ENCODE measurements at places on chromosomes 13 and 19.

DNA sequence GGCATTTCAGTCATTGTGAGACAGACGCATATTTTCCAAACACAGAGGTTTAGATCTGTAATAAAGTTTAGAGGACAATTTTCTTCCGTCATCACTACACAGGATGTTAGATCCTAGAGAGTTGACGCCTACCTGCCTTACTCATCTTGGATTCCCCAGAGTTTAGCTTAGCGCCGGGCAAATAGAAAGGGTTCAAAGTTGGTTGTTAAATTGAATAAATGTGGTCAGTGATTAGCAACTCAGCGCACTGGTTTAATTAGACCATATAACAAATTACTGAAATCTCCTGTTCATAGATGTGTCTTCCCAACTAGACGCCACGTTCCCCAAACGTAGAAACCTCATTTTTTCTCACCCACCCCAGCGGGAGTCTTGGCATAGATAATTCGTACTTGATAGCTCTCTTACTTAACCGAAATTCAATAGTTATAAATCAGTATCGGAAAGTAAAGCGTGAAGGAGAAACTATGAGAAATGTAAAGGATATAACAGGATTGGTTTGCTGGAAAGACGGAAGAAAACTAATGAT, 726 bp upstream of the UFM1 start:
- DNase-seq = peak; percentile 52

DNA sequence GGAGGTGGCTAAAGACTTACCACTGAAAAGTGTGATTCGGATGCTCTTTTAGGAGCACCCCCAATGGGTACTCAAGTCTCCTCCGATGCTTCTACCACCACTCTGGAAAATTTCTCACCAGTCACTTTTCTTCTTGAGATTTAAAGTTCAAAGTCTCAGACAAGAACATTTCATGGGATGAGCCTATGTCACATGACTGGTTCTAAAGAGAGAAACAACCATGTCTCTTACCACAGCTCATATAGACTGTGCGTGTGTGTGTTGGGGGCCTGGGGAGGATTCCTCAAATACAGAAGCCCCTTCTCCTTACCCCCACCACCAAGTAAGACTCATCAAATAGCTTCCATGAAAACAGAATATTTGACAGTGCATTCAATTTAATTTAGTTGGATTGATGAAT, 181.7 kb upstream of the MIR17HG start:
- DNase-seq = no peak

DNA sequence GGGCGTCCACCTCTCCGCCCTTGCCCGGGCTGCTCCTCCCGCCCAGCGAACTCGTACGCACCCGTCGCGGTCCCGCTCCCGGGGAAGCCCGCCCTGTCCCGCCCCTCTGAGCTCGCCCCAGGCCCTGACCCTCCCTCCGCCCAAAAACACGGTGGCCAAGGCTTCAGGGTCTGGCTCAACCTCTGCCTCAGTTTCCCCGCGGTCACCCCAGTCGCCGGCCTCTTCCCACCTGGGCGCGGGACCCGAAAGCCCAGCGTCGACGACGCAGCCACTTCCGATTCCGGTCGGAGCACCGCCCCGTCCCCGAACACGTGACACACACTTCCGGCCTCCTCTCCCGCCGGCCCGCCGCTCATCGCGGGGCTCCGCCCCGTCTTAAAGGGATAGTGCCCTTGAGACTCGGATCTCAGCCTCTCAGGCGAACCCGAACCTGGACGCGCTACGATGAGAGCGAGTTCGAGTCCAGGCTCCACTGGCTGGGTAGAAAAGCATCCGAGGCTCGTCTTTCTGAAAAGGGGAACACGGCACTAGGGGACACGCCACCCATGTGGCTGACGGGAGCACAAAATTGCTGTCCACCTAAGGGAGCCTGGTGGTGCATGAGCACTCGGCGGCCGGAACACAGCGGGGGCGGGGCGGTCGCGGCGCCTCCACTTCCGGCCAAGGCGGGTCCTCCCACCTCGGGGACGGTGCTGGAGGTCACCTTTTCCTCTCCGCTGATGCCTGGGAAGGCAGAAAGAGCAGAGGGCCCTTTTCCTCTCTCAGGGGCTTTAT, at the start of gene C19orf25:
C19orf25 (minus strand) TSS at position 282 of the 774 bp plus-strand sequence. CDS start 312 bp downstream, outside the sequence.
- DNase-seq = peak; percentile 85

DNA sequence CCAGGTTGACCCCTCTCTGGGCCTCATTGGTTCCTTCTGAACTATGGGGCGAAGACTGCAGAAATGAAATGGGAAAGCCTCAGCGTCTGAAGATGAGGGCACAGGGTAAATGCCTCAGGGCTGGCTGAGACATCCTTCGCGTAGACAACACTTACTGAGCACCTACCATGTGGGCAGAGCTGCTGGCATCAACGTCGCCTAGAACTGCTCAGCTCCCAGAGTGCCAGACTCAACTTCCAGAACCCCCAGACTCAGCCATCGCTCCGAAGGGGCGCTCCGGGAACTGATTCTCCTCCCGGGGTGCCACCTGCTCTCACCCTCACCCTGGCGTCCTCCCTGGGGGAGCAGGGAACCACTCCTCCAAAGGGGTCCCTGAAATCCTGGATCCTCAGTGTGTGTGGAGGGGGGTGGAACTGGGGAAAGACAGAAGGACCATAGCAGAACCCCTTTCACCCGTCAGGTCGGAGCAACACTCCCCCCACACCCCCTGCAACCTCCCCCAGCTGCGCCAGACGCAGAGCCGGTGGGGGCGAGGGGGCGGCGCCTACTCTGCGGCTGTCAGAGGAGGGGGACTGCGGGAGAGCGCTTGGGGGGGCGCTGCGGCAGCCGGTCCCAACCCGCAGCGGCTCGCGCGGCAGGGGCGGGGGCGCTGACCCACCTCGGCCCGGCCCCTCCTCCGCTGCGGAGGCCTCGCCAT, 8.2 kb upstream of the NFIC start:
- no peak for DNase-seq

DNA sequence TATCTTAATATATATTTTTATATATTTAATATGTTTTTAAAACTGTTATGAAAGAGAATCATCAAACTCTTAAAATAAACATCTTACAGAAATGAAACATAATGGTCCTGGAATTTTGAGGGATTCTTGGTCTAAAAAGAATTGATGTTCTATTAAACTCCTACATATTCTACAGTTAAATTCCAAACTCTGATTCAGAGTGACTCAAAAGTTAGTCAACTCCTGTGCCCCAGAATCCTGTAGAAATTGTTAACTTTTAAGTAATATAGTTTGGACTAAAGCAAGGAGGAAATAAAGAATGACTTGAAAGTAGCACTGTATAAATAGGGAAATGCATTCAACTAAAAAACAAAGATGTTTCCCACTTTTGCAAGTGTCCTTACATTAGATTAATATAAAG, 47.7 kb downstream of the FNDC3A start:
- DNase-seq = peak; percentile 23

DNA sequence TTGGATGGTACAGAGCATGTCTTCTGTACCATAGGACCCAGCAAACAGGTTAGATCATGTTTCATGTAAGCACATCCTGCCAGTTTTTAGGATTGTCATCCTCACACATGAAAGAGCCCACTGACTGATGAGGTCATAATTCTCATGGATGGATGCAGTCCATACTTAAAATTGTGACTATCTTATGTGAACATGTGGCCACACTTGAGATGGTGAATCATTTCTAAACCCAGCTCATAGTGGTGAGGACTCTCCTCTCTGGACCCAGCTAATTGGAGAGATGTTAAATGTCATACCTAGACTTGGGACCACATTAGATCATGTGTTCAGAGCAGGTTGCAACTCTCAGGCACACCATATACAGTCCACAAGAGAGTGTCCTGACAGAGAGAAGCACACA, 24.8 kb upstream of the ZNF254 start:
- no peak for DNase-seq

GRCh38 chr19:55694656-55695491, 19.8 kb downstream of the EPN1 start:
- DNase-seq = no peak

GRCh38 chr13:46146898-46147297, 35.1 kb downstream of the LCP1 start:
- DNase-seq = no peak

- DNase-seq = no peak
Observed at GRCh38 chr19:47377801-47378200, 28.7 kb downstream of the DHX34 start.

DNA sequence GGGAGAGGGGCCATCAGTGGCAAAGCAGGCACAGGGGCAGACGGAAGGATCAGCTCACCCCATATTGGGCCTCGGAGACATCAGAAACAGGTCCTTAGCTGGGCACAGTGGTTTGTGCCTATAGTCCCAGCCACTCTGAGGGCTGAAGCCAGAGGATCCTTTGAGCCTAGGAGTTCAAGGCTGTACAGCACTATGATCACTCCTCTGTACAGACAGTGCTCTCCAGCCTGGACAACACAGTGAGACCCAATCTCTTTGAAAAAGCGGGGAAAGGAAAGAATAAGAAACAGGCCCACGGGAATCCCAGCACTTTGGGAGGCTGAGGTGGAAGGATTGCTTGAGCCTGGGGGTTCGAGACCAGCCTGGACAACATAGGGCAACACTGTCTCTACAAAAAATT, 6.0 kb downstream of the SERTAD1 start:
- DNase-seq = no peak

GRCh38 chr13:30757026-30757742, 21.8 kb downstream of the ALOX5AP start:
- no peak for DNase-seq

GRCh38 chr19:38287604-38288003, 16.4 kb upstream of the C19orf33 start:
- DNase-seq = no peak

DNA sequence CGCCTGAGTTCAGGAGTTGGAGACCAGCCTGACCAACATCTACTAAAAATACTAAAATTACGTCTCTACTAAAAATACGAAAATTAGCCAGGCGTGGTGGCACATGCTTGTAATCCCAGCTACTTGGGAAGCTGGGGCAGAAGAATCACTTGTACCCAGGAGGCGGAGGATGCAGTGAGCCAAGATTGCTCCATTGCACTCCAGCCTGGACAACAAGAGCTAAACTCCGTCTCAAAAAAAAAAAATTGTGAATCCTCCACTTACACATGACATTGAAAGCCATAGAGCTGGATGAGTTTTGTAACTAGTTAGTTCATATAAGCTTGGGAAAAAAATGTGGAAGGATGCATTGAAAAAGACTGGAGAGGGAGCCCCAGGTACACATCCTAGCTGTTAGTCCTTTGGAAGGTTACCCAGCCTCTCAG, 452 bp upstream of the PSMD8 start:
- no peak for DNase-seq

- no peak for DNase-seq
Observed at GRCh38 chr13:50678464-50679162, 164.9 kb downstream of the DLEU7 start.

GRCh38 chr19:2266183-2266993, 10.2 kb upstream of the JSRP1 start:
- no peak for DNase-seq

DNA sequence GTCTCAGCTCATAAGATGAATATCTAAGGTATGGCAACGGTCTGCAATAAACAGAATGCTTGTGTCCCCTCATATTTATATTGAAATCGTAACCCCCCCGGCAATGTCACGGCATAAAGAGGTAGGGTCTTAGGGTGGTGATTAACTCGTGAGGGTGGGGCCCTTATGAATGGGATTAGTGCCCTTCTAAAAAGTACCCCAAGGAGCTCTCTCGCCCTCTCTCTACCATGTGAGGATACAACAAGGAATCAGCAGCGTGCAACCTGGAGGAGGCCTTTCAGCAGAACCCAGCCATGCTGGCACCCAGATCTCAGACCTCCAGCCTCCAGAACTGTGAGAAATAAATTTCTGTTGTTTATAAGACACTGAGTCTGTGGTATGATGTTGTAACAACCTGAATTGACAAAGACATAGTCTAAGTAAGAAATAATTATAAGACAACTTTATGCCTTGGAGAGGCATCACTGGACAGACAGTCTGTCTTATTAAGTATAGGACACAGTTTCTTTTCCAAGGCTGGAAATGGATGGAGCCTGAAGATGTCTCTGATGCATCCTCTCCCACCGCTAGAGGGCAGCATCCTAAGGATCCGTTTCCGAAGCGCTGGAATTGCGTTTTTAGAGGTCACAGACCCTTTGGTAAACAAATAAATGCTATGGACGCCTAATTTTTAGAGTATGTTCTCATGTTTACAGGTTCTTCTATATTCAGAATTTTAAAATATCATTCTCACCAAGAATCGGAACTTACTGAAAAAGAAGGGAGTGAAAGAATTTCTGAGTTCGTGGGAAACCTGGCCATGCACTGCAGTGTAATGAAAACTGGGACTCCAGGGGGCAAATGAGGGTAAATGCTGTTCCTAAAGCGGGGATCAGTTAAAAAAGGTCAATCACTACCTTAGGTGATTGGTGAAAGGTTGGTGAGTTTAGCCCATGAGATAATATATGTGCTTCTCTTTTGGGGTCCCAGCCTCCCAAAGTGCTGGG, 13.3 kb upstream of the LEUTX start:
- DNase-seq = no peak

DNA sequence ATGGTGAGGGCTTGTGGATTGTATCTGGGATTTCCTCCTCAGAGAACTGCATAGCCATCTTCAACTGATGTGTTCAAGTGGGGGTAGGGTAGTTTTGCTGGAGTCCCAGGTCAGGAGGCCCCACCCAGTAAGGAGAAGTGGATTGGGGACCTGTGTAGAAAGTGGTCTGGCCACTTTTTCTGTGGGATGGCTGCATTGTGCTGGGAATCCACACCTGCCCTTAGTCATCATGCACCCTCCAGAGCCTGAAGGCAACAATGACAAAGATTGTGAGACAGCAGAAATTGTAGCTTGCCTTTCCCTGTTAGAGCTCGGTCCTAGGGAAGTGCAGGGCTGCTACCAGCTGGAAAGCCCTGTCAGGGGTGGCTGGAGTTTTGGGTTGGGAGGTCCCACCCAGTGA, 255.4 kb downstream of the NDFIP2 start:
- DNase-seq = no peak

DNA sequence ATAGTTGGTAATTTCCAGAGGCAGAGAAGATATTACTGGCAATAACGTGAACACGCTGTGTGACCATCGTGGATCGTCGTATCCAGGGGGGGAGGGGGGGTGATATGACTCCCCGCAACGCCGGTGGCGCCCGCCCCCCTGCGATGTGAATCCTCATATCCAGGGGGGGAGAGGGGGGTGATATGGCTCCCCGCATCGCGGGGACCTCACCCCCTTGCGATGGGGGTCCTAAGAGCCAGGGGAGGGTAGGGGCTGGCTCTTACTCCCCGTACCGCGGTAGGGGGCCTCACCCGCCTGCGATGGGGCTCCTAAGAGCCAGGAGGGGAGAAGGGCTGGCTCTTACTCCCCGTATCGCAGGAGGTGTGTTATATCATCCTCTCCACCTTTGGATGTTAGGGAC, 31.3 kb upstream of the RGCC start:
- no peak for DNase-seq

- DNase-seq = no peak
Observed at GRCh38 chr13:89279374-89279773, 1608.2 kb downstream of the SLITRK5 start.

DNA sequence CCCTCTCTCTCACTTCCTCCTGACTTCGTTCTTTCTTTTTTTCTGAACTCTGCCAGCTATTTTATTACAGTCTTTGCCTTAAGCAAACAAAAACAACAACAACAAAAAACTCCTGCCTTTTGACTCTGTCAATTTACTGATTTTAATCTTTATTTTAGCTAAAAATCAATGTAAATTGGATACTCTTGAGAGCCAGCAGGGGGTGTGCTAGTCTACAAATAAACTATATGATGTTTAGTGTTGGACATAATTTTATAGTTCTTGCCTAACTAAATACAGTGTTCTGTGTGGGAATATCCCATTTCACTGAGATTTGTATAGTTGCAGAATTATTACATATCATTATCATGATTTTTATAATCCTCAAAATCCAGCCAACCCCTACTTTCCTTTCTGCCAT, 1199.9 kb upstream of the SPRY2 start:
- DNase-seq = no peak

- no peak for DNase-seq
Observed at GRCh38 chr13:93771227-93771626, 544.6 kb downstream of the GPC6 start.

- no peak for DNase-seq
Observed at GRCh38 chr13:41680900-41681299, 223.6 kb downstream of the RGCC start.

Data from Caki2 (cell line).